ENCODE measurements at places on chromosomes 7 and 10.

DNA sequence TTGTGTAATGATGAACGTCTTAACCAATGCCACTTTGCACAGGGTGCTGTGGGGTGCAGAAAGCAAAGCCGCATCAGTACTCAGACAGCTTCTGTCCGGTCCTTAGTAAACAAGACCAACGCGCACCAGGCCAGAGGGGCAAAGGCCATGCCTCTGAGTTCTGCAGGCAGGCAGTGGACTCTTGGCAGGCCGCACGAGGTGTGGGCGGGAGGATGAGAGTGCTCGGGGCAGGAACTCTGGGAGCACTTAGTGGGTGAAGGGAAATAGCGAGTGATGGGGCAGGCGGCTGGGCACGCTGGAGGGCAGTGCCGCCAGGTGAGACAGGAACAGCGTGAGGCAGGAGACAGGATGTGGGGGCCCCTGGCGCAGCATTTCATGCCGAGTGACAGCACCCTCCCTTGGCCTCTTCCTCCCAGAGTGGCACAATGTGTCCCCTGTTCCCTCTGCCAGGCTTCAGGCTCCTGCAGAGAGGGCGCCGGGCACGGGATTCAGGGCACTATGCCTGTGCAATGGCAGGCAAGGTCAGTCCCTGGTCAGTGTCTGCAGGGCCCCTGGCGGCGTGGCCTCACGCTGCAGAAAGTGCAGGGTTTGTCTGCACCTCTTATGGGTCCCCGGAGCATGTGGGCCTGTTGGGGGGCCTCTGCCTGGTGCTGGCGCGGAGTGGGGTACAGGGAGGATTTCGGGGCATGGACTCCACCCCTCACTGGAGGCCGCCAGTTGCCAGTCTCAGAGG lies 60.4 kb downstream of the VIPR2 start:
- DNase-seq: no peak

- DNase-seq: no peak
These were observed 1.2 kb downstream of the CLDN3 start for GRCh38 chr7:73768641-73769480.

DNA sequence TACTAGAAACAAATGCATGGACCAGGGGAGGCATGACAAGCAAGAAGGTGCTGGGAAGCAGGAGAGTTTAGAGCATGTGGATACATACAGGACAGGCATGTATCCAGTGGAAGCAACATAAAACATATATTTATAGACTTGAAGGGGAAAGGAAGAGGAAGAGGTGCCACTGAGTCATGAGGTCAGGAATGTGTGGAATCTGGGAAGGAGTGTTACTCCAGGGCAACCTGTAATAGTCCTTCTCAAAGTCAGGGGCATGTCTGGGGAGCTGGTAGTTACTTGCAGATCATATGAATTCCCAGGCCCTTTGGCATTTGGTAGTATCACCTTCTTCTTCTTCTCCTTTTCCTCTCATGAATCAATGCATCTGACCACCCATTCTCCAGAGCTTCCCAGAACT lies 246.6 kb downstream of the XPNPEP1 start:
- no peak for DNase-seq

DNA sequence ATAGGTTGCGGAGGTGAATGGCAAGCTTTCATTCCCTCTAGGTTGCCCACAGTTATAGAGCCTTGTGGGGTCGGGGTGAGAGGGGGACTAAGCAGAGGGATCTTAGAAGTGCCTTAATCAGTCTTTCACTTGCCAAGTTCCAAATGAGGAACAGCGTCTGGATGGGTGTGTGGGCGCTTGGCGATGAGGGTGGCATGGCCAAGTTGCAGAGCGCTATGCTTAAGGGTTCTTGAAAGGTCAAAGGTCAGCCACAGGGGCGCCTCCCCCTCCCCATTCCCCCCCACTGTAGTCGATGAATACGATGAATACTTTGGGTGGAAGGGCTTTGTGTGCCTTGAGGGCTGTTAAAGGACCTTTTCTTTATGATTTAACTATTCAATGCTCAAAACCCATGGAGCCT lies 185.0 kb downstream of the TCF7L2 start:
- DNase-seq: no peak

DNA sequence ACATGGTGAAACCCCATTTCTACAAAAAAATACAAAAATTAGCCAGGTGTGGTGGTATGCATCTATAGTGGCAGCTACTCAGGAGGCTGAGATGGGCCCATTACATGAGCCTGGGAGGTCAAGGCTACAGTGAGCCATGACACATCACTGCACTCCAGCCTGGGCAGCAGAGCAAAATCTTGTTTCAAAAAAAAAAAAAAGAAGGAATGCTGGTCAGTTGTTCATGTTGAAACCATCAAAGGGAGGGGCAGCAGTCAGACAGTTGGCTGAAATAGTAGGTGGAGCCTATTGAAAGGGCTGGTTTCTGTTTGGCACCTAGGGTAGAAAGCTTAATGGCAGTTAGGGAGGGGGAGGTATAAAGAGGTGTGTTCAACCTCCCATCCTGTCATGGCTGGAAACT lies 323.0 kb downstream of the GALNT17 start:
- no peak for DNase-seq

DNA sequence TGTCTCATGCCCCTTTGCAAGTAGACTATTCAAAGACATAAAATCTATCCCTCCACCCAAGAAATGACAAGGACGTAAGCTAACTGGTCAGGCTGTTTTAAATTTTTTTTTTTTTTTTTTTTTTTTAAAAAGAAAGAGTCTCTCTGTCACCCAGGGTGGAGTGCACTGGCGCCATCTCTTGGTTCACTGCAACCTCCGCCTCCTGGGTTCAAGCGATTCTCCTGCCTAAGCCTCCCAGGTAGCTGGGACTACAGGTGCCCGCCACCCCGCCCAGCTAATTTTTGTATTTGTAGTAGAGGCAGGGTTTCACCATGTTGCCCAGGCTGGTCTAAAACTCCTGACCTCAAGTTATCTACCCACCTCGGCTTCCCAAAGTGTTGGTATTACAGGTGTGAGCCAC lies 11.2 kb downstream of the TRA2A start:
- no peak for DNase-seq

- no peak for DNase-seq
These were observed 209.9 kb downstream of the USP6NL start for GRCh38 chr10:11401264-11402235.

DNA sequence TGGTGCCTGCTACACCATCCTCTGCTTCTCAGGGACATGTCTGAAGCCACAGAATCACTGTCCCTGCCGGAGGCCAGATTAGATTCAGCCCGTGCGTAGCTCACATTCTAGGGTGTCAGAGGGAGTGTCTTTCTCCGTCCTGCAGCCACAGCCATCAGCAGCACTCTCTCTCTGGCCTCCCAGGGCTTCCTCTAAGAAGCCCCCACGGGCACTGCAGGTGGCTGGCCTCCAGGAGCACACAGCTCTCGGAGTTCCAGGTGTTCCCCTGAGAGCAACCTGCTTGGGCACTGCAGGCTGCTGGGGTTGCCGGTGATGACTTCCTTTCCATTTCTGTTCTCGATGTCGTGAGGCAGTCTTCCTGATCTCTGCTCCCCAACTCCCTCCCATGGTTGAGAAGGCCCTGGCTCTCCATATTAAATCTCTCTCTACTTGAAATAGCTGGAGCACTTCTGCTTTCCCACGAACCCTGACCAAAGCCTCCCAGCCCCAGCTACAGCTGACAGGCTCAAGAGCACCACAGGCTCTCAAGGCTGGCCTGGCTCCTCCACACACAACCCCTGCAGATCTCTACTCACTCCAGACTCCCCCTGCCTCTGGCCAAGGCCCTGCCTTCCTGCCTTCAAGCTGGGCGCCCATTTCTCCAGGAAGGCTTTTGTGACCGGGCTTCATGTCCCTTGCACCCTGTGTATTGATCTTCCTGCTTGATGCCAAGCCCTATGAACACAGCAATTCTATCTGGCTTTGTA lies 49.0 kb upstream of the TMEM72 start:
- DNase-seq: no peak

GRCh38 chr7:14604606-14605005 lies 297.9 kb downstream of the DGKB start:
- no peak for DNase-seq

DNA sequence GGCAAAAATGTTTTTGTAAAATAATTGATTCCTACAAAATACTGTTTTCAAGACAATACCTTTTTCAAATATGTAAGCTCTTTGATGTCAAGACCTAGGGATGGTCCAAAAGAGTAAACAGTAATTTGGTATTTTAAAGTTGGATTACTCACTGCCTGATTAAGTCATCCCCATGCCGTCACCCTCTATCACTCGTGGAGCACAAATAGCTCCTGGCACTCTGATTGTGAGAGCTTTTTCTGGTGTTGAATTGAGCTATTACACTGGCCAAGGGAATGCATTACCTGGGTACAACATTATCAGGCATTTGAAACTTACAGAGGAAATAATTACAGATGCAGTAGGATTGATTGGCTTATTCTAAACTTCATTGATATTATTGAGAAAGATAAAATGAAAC lies 231.9 kb upstream of the GRM3 start:
- no peak for DNase-seq

DNA sequence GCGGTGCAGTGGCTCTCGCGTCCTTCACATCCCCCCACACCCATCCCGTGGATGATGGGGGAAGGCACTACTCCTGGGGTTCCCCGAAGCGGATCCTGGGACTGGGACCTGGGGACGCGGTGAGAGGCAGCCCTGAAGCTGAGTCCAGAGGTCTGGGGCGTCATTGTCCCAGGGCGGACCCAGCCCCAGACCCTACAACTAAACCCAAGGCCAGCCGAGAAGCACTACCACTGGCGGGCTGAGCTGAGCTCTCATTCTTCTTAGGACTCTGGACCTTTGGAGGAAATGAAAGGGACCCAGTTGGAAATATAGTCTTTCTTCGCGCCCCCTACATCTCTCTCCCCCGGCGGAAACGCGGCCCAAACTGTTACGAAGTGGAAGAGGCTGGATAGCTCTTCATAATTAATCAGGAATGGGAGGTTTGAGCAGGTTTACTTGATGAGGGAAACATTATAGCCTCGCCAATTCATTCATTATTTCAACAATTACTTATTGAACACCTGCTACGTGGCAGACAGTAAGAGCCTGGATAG lies 389 bp upstream of the FBXL15 start:
- DNase-seq: no peak

- no peak for DNase-seq
These were observed 58.5 kb downstream of the MICU1 start for GRCh38 chr10:72567421-72567820.

Data from hindlimb muscle (tissue), 1 donor.